ENCODE measurements at places on chromosomes 7 and 10.

GRCh38 chr10:18378766-18379165 is 238.5 kb downstream of the CACNB2 start:
- DNase-seq, result no peak

DNA sequence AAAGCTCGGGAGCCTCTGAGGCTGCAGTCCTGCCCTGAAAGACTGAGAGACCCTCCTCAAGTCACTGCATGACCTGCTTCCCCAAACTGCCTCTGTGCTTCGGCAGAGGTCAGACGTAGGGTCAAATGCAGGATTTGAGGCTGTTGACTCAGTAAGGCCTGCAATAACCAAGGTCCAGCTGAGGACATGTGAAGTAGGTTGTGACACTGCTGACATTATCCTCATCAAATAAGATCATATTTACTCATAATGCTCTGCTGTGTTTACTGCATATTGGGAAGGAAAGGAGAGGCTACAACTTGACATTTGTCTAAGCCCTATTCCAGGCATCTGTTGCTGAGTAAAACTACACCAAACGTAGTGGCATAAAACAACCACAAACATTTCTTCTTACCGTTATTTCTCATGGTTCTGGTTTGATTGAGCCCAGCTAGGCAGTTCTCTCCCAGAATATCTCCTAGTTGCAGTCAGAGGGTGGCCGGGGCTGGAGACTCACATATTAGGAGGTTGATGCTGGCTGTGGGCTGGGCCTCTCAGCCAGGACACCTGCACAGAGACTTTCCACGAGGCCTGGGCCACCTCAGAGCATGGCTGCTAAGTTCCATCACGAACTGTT is 122.1 kb upstream of the STK17A start:
- no peak for DNase-seq

- DNase-seq, result peak; percentile 27
These were observed 358.6 kb downstream of the PTPRN2 start for GRCh38 chr7:158228986-158229385.

DNA sequence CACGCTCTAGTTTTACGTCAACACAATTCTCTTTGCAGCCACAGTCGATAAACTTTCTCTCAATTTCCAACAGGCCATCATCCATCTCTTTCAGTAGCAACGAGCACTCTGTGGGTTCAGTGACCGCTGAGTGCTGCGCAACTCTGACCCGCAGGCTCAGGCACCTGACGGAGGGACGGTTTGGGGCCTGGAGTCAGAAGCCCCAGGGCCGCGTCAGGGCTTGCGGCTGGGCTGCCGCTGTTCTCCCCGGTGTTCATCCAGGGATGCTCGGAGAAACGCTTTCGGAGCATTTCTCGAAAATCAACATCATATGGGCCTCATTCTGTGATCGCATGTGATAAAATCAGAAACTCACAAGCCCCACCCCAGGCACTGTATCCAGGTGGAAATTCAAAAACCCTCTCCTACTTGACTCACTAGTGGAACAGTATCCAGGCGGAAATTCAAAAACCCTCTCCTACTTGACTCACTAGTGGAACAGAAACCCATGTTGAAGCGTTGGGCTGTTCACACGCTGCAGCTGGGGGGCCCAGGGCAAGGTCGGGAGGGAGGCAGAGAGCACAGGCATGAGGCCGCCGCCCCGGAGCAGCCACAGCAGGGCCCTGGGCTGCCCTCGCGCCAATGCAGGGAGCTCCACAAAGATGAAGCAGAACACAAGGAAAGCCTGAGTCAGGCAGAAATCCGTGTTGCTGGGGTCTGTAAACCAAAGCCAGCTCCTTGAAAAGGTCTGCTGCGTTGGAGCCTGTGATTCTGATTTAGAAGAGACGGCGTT is 73.3 kb upstream of the NKX6-2 start:
- no peak for DNase-seq

- no peak for DNase-seq
These were observed 22.0 kb upstream of the OPALIN start for GRCh38 chr10:96380821-96381220.

DNA sequence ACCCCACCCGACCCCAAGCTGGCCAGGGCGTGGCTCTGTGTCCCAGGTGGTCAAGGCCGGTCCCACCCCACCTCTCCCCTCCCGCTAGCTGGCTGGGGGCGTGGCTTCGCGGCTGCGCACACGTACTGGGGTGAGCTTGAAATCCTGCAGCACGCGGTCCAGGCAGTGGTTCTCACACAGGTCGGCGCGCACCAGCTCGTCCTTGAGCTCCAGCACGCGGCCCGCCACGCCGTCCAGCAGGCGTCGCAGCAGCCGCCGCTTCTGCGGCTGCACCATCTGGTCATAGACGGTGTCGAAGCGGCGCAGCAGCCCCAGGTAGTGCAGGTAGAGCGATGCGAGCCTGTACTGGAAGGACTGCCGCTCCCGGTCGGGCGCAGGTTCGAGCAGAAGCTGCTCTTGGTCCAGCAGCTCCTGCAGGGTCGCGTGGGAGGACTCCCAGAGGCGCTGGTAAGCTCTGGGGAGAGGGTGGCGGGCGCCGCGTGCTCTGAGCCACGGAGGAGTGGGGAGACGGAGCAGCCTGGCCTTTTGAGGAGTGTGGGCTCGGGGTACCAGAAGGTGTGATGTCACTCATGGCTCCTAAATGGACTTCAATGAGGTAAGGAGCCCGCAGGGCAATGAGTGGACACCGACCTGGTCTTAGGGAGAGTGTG is 5.8 kb downstream of the H2BK1 start:
- no peak for DNase-seq

GRCh38 chr7:132785870-132786269 is 209.6 kb upstream of the PLXNA4 start:
- DNase-seq, result no peak

DNA sequence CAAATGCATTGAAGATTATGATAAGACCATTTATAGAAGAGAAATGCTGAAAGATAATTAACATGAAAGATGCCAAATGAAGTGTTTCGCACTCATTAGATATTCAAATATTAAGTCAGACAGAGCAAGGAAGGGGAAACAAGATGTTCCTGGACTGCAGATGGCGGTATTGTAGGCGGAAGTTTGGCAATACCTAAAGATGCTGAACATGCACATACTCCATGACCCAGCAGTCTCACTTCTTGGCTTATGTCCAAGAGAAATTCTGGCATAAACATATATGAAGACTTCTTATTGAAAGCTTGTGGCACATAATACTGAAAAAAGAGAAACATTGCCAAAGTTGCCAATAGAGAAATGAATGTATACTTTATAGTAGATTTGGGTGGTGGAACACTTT is 325.4 kb upstream of the SEMA3C start:
- DNase-seq, result no peak

- DNase-seq, result no peak
These were observed 165.7 kb downstream of the SORCS3 start for GRCh38 chr10:104806801-104807200.

DNA sequence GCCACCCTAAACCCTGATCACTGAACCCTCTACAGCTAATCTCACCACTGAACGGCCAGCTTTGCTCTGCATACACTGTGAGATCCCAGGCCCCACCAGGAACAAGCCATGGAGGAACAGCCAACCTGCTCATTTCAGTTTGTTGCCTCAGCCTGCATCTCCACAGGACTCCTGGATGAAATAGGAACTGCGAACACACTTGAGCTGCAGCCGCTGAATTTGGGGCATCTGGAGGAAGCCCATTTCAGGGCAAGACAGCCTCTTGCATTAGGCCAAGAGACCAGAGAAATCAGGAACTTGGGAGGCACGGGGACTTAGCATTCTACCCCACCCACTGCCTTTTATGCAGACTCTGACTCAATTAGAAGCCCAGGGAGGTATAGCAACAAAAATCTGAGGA is 14.5 kb upstream of the EGR2 start:
- no peak for DNase-seq

GRCh38 chr10:117413928-117414618 is 38.8 kb upstream of the PDZD8 start:
- no peak for DNase-seq

DNA sequence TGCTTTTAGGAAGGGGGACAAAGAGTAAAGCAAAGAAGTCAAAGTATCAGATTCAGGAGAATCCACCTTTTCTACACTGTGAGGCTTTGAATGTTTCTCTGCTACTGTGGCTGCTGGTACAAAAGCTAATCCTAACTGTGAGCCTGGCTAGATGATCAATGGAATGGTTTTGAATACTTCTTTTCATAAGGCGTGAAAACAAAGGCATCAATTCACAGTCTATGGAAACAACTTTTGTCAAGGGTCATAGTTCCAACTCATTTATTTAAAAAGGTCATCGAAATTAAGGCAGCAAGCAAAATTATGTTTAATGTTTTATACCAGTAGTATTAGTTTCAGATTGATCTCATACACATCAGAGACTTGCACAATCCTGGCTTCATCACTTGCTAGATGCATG is 118.1 kb downstream of the CTTNBP2 start:
- no peak for DNase-seq

DNA sequence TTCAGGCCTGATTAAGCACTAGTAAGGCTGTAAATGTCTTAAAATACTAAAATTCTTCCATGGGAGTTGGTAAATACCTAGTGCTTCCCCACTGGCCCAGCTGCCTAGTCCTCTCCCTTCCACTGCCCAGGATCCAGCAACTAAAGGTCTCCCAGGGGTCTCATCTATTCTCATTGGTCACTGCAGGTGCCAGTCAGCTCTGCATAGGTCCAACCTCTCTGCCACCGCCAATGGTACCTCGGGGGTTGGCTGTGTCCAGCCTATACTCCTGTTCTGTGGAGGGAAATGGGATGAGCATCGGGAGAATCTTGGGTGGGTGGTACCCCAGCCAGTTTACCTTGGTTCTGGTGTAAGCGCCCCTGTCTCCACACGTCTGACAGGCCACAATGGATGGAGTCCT is 6.1 kb upstream of the CREB5 start:
- peak; percentile 55 for DNase-seq

- no peak for DNase-seq
These were observed 59.9 kb downstream of the HIBADH start for GRCh38 chr7:27602766-27603165.

DNA sequence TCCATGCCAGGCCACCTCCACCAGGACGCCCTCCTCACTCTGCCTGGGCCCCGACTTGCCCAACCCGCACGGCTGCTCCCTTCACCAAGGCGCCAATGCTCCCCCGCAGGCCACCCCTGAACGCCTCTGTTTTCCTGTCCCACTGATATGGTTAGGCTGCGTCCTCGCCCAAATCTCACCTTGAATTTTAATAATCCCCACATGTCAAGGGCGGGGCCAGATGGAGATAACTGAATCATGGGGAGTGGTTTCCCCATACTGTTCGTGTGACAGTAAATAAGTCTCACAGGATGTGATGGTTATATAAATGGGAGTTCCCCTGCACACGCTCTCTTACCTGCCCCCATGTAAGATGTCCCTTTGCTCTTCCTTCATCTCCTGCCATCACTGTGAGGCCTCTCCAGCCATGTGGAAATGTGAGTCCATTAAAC is 29.8 kb downstream of the RSU1 start:
- DNase-seq, result no peak

GRCh38 chr7:123054357-123055133 is 59.0 kb upstream of the TAS2R16 start:
- DNase-seq, result no peak

DNA sequence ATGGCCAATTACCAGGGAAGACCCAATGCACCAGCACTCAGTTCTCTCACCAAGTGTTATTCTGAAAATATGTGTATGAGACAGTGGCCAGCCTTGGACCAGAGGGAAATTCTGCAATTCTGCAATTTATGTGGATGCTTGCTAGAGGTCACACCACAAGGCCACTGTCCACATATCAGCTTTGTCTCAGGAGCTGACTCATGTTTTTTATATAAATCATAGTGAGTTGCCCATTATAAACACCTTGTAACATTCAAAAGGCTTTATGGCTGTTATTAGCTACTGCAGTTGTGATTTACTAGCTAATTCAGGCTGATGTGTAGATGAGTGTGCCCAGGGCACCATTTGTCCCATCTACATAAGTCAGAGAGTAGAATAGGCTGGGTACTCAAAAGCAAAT is 649.0 kb downstream of the LRMDA start:
- DNase-seq, result no peak

- DNase-seq, result peak; percentile 40
These were observed 100.7 kb downstream of the CYTH3 start for GRCh38 chr7:6171532-6172223.

- DNase-seq, result no peak
These were observed 506.8 kb upstream of the COBL start for GRCh38 chr7:51823437-51823836.

- peak; percentile 65 for DNase-seq
These were observed 103.7 kb upstream of the AOAH start for GRCh38 chr7:36827726-36828703.

- DNase-seq, result no peak
These were observed 33.6 kb downstream of the SMKR1 start for GRCh38 chr7:129535896-129536295.

GRCh38 chr10:129021594-129022304 is 445.3 kb upstream of the MGMT start:
- DNase-seq, result no peak

DNA sequence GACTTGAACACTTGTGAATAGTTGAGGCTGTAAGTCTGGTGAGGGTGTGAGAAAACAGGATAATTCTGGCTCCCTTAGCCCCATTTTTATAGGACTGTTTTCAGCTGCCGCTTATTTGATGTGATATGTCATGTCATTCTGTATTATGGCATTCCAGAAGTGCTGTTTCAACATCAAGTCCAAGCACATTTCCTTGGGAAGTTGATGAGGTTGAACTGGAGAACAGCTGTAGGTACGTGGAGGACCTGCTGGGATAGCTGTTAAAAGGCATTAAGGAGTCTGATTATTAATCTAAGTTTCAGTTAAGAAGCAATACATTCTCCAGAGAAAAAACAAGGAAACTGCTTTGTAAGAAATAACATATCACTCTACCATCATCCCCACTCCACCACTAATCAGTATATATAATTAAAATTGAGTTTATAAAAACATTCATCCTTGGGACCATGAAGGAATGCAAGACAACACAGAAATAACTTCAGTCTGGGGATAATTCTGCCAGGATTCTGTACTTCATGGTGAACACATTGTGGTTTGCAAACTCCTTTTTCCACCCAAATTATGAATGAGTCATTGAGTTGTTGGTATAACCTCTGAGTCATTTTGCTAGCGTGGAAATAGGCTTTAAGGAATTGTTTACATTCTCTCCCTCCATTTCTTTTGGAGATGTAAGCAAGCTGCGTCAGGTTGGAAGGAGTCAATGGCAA is 39.9 kb upstream of the TMEM229A start:
- no peak for DNase-seq

- DNase-seq, result no peak
These were observed 179.3 kb downstream of the SRPK2 start for GRCh38 chr7:105209433-105209832.

DNA sequence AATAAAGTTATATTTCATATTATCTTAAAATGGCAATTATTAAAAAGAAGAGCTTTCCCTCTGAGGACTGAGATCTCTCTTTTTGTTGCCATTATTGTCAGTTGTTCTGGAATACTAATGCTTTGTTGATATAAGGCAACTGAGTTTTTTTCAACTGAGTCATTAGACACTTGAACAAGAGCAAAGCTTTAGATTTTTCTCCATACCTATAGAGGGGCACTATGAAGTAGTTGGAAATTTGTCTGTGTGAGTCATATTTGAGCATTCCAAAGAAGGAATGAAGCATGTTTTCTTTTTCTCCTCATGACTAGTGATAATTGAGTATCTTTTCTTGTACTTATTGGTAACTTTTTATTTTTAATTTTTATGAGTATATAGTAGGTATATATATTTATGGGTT is 24.5 kb downstream of the RPA3 start:
- no peak for DNase-seq

- peak; percentile 76 for DNase-seq
These were observed 1.9 kb downstream of the HIPK2 start for GRCh38 chr7:139775829-139776266.

GRCh38 chr10:70481831-70482530 is 3.4 kb downstream of the PALD1 start:
- no peak for DNase-seq
